ENCODE measurements at places on chromosomes 2 and 18.

- no peaks in the 10 kb centered on the region for H3K36me3 ChIP-seq
- H3K4me1 ChIP-seq: 0 out of 2 replicates have a peak, but pooled peaks cover 2% of the 10 kb centered on the region
Observed at GRCh38 chr2:12536976-12537375, 179.8 kb upstream of the TRIB2 start.

DNA sequence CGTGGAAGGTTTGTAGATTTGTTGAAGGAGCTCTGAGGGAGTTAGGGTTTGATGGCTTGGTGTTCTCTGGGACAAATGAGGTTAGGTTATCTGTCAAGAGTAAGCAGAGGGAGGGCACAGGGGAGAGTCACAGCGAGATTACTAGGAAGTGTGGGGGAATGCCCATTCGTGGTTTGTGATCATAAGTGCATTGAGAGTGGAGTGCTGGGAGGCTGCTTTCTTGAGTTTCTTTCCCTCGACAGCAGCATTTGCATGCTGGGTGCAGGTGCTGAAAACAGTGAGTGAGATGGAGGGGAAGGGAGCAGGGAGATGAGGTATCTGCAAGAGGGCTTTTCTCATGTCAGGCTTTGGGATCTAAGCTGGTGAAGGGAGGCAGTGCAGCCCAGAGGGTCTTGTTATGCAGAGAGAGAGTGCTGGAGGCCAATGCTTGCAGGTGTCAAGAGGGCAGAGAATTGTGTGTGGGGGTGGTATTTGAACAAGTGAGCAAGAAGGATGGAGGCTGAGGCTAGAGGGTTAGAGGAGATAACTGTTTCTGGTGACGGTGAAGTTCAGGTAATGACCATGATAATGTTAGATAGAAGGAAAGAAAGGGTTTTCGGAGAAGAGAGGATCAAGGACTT is 8.8 kb downstream of the RALB start:
- H3K4me3 ChIP-seq: no peak overlapping the region
- peaks cover 18% of the 10 kb centered on the region for H3K36me3 ChIP-seq
- peaks cover 6% of the 10 kb centered on the region for H3K4me1 ChIP-seq
- DNase-seq: no peak

GRCh38 chr2:145277922-145278321 is 758.0 kb upstream of the ZEB2 start:
- H3K4me1 ChIP-seq: no peaks in the 10 kb centered on the region
- no peaks in the 10 kb centered on the region for H3K36me3 ChIP-seq
- H3K27me3 ChIP-seq: peaks cover 4% of the 10 kb centered on the region
- DNase-seq: no peak
- H3K27ac ChIP-seq: no peak overlapping the region

DNA sequence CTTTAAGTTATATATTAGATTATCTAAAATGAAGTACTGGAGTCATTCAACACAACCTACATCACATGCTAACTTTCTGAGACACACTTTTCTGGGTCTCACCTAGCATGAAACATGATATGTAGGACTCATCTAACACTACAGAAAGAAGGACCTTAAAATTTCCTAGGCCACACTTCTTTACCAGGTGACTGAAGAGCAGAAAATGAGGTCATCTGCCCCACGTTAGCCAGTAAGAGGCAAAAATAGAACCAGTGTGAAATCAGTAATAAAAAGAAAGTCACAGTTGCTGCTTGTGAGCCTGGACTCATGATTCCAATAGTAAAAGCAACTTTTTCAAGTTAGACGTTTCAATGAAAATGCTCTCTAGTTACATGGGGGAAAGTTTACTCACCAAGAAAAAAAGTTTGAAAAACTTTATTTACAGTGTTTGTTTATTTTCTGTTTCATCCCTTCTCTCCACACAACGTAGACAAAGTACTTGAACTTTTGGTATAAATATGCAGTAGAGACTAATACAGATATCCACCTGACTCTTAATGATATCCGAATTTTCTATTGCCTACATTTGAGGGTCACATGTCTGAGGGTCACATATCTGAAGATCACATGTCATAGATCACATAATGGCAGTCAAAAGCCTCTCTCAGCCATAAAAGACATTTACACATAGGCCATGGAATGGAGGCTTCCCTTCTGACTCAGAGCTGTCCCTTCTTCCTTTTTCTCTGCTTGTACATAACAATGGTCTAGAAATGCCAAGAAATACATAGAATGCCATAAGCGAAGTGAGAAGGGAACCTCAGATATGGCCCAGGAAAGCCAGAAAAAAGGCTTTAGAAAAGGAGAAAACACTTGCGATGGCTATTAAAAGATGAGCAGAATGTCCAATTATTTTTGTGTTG is 362.9 kb downstream of the ZEB2 start:
- H3K4me3 ChIP-seq: no peak overlapping the region
- DNase-seq: no peak
- H3K27ac ChIP-seq: peak overlapping the region; percentile 43

- peak overlapping the region; percentile 97 for H3K4me3 ChIP-seq
- no peaks in the 10 kb centered on the region for H3K36me3 ChIP-seq
- H3K27ac ChIP-seq: peak overlapping the region; percentile 74
- DNase-seq: peak; percentile 33
- peaks cover 32% of the 10 kb centered on the region for H3K4me1 ChIP-seq
Observed at GRCh38 chr18:25349131-25349925, 2.6 kb downstream of the ZNF521 start.

- no peaks in the 10 kb centered on the region for H3K27me3 ChIP-seq
- peak overlapping the region; percentile 37 for H3K27ac ChIP-seq
- H3K4me3 ChIP-seq: no peak overlapping the region
- H3K36me3 ChIP-seq: no peaks in the 10 kb centered on the region
- H3K4me1 ChIP-seq: peaks cover 35% of the 10 kb centered on the region
- DNase-seq: no peak
Observed at GRCh38 chr2:46984642-46985476, 69.3 kb upstream of the MCFD2 start.

- peak overlapping the region; percentile 95 for H3K4me3 ChIP-seq
- peaks cover 15% of the 10 kb centered on the region for H3K36me3 ChIP-seq
- peaks cover 5% of the 10 kb centered on the region for H3K4me1 ChIP-seq
- no peak for DNase-seq
- H3K27me3 ChIP-seq: no peaks in the 10 kb centered on the region
Observed at GRCh38 chr2:241103176-241103595, 1.1 kb upstream of the MTERF4 start.

GRCh38 chr2:160252278-160252887 is 52.3 kb upstream of the ITGB6 start:
- no peak overlapping the region for H3K4me3 ChIP-seq
- H3K36me3 ChIP-seq: no peaks in the 10 kb centered on the region
- no peak overlapping the region for H3K27ac ChIP-seq
- 0 out of 2 replicates have a peak, but pooled peaks cover 5% of the 10 kb centered on the region for H3K4me1 ChIP-seq
- no peaks in the 10 kb centered on the region for H3K27me3 ChIP-seq

DNA sequence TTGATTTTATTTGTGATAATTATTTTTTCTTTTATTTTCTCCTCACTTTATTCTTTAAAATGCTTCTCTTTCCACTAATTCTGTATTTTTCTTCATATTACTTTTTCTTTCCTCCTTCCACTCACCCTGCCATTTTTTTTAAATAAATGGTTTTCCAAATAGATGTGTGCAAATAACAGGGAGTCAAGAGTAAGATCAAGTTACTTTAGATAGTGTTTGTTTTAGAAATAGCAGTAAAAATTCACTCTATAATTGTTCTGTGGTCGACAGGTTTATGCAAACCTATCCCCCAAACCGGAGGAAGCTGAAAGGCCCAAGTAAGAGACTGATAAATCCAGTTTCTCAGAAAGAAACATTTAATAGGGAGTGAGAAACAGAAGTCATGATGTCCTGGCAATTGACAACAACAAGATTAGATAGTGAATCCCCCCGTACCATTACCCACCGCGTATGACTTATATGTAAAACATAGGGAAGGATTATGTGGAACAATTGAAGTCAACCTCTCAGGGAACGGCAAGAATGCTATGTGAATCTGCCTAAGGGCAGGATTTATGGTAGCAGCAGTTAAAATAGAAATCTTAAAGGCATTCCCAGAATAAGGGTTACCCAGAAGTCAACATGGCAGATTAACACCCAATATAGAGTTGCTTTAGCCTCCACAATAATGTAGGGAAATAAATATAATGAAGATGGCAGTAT is 75.5 kb downstream of the KYNU start:
- no peak for DNase-seq
- H3K4me3 ChIP-seq: no peak overlapping the region

DNA sequence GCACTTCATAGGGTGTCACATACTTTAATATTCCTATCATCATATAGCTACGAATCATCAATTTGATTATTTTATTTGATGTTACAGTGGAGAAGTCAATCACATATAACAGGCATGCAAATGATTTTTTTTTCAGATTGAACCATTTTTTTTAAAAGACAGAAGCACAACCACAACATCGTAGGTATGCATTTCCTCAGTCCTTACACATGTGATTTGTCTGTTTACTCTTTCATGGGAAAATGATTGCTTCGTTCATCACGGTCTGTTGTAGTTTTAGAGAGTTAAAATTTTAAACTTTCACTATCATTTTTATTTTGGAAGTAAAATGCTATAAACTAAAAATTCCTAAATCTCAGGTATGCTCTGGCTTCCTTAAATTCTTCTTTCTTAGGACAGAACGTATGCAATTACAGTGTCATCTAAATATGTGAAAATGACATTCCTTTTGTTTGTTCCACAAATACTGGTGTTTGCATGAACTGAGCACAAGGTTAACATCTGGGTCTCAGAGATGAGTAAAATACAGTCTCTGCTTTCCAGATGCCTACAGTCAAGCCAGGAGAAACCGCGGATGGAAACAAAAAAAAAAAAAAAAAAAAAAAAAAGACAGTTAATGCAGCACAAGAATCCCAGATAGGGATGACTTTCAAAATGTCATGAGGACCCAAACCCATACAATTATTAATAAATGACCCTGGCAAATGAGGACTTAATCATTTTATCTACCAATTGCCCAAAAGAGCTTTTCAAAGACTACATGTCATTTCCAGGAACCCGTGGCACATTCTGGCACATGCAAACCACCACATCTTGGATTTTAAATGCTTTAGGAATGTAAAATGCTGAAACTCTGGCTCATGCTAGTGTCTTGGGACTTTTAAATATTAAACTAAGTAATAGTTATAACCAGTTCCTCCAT is 201.2 kb downstream of the LRP1B start:
- no peaks in the 10 kb centered on the region for H3K36me3 ChIP-seq
- no peak overlapping the region for H3K4me3 ChIP-seq
- no peak for DNase-seq
- no peaks in the 10 kb centered on the region for H3K27me3 ChIP-seq

GRCh38 chr2:33395655-33396249 is 80.7 kb upstream of the RASGRP3 start:
- H3K36me3 ChIP-seq: peaks cover 14% of the 10 kb centered on the region
- no peaks in the 10 kb centered on the region for H3K27me3 ChIP-seq
- H3K27ac ChIP-seq: no peak overlapping the region
- peak; percentile 68 for DNase-seq

DNA sequence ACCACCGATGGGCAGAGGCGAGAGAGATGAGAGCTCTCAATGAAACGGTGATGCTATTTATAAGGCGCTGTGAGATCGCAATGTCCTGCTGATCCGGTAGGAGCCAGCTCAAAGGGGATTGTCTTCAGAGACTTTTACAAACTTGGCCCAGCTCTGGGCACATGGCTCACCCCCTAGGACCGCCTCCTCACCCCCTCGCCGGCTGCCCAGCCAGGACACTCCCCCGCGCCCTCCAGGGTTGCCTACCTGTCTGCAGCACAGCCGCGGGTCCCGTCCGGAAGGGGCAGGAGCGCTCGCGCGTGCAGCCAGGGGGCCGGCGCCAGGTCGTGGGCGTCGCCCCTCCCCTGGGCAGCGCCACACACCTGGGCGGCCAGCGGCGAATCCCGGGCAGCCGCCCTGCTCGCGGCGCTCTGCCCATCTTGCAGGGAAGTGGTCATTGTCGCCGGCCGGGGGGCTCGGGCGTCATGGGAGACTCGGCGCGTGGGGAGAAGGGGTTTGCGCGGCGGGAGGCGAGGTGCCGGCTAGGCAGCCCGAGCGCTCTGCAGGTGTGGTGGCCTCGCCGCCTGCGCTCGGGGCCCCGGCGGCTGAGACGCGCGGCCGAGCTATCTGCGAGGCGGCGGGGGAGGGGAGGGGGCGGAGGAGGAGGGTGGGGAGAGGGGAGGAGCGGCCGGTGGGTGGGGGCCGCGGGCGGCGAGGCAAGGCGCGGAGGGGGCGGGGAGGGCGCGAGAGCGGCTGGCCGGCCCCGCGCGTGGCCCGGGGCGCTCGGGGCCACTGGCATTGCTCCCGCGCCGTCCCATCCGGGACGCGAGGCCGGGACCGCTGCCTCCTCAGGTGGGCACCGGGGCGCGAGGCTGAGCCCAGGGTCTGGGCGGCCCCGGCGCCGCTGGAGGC is at the start of gene GRB14:
GRB14 (minus strand) TSS at position 610 of the 891 bp plus-strand sequence; CDS start at position 437, 173 bp downstream.
- H3K4me3 ChIP-seq: peak within 1 kb of the TSS; percentile 84
- no peaks in the 10 kb centered on the region for H3K27me3 ChIP-seq
- H3K36me3 ChIP-seq: peaks cover 6% of the 10 kb centered on the region
- DNase-seq: peak; percentile 80
- H3K4me1 ChIP-seq: peaks cover 49% of the 10 kb centered on the region
- peak within 1 kb of the TSS; percentile 83 for H3K27ac ChIP-seq

GRCh38 chr18:58263055-58263957 is 219.3 kb downstream of the NEDD4L start:
- no peak overlapping the region for H3K4me3 ChIP-seq
- no peak for DNase-seq
- peak overlapping the region; percentile 73 for H3K27ac ChIP-seq
- peaks cover 44% of the 10 kb centered on the region for H3K4me1 ChIP-seq

- H3K4me1 ChIP-seq: peaks cover 18% of the 10 kb centered on the region
- no peaks in the 10 kb centered on the region for H3K36me3 ChIP-seq
- H3K27ac ChIP-seq: no peak overlapping the region
- H3K4me3 ChIP-seq: no peak overlapping the region
- no peak for DNase-seq
Observed at GRCh38 chr2:200786826-200787225, 24.9 kb upstream of the BZW1 start.

DNA sequence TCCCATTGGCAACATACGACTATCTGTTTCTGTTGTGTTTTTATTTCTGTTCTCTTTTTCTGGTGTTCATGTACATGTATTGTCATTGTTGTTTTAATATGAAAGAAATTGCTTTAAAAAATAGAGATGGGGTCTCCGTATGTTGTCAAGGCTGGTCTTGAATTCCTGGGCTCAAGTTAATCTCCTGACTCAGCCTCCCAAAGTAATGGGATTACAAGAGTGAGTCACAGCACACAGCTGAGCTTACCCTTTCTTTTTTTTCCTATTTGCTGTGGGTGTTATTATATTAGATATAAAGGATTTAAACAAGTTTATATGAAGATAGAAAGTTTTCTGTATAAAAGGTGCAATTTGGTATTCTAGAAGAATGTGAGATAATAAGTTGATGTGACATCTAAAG is 554.6 kb downstream of the DSC3 start:
- no peak overlapping the region for H3K4me3 ChIP-seq
- DNase-seq: no peak
- peaks cover 3% of the 10 kb centered on the region for H3K4me1 ChIP-seq
- no peak overlapping the region for H3K27ac ChIP-seq
- H3K36me3 ChIP-seq: no peaks in the 10 kb centered on the region

GRCh38 chr2:223386189-223386588 is 216.0 kb downstream of the SCG2 start:
- no peaks in the 10 kb centered on the region for H3K27me3 ChIP-seq
- H3K27ac ChIP-seq: no peak overlapping the region
- no peak overlapping the region for H3K4me3 ChIP-seq
- H3K36me3 ChIP-seq: no peaks in the 10 kb centered on the region
- no peaks in the 10 kb centered on the region for H3K4me1 ChIP-seq
- no peak for DNase-seq
